ENCODE measurements at places on chromosomes 2 and 18. TPM values are rescaled to one million over a fixed set of nuclear protein-coding genes. Genes with fewer than 3 reads are reported as not detected.

DNA sequence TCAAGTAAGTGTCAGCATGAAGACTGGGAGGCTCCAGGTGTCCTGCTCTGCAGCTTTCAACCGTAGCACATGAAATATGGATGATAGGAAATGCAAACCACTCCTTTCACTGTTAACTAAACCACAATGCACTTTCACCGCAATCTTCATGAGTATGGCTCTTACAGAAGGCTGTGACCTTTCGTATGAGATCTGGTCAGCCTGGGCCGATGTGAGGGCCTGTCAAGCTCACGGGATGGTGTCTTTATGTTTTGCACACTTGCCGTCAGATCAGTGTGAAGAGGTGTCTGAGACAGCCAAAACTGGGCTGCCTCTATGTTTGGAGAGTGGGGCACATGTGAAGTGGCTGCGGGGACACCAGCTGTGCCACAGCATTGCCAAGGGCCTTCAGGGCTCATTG lies 62.8 kb upstream of the AFF3 start:
- no peak overlapping the region for H3K27ac ChIP-seq
- H3K27me3 ChIP-seq = no peaks in the 10 kb centered on the region
- H3K4me1 ChIP-seq = no peaks in the 10 kb centered on the region
- H3K4me3 ChIP-seq = no peak overlapping the region

Gene PLB1
- polyA plus RNA-seq = 10.9 TPM

GRCh38 chr2:24855022-24855622 lies 61.9 kb downstream of the CENPO start:
- no peaks in the 10 kb centered on the region for H3K27me3 ChIP-seq
- H3K27ac ChIP-seq = peak overlapping the region; percentile 80
- no peaks in the 10 kb centered on the region for H3K36me3 ChIP-seq
- DNase-seq = peak; percentile 54
- peaks cover 40% of the 10 kb centered on the region for H3K4me1 ChIP-seq

- H3K4me3 ChIP-seq = no peak overlapping the region
- no peaks in the 10 kb centered on the region for H3K27me3 ChIP-seq
- H3K27ac ChIP-seq = no peak overlapping the region
- DNase-seq = no peak
- H3K4me1 ChIP-seq = no peaks in the 10 kb centered on the region
Measured at GRCh38 chr2:196887431-196887830, 39.1 kb downstream of the PGAP1 start.

GRCh38 chr2:1653956-1654695 lies 90.2 kb downstream of the PXDN start:
- H3K27me3 ChIP-seq = no peaks in the 10 kb centered on the region
- no peaks in the 10 kb centered on the region for H3K36me3 ChIP-seq
- H3K27ac ChIP-seq = peak overlapping the region; percentile 9
- no peak overlapping the region for H3K4me3 ChIP-seq

DNA sequence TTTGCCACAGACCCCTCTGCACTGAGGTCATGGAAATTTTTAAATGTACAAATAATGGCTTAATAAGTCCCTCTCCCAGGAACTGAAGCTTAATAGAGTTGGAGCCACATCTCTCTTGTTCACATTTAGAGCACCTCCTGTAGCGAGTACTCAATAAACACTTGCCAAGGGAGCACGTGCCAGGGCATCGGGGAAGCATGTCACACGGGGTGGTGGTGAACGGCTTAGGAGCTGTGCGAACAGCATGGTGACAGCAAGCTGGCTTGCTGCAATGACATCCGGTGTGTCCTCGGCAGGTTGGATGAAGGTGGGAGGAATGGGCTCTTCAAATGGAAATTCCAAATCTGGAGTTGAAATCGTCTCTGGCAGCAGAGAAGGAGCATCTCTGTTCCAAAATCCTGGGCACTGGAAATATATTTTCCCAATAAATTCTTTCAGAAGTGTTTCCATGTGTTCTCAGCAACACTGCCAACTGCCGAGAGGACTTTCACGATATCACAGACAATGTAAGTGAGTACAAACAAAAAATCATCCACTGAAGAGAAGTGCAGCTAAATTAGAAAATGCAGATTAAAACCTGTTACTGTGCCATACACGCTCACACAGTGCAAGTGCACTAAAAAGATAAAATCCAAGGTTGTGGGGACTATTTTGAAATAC lies 74.1 kb downstream of the GALR1 start:
- no peak overlapping the region for H3K4me3 ChIP-seq
- no peaks in the 10 kb centered on the region for H3K4me1 ChIP-seq
- no peaks in the 10 kb centered on the region for H3K36me3 ChIP-seq
- H3K27ac ChIP-seq = no peak overlapping the region

DNA sequence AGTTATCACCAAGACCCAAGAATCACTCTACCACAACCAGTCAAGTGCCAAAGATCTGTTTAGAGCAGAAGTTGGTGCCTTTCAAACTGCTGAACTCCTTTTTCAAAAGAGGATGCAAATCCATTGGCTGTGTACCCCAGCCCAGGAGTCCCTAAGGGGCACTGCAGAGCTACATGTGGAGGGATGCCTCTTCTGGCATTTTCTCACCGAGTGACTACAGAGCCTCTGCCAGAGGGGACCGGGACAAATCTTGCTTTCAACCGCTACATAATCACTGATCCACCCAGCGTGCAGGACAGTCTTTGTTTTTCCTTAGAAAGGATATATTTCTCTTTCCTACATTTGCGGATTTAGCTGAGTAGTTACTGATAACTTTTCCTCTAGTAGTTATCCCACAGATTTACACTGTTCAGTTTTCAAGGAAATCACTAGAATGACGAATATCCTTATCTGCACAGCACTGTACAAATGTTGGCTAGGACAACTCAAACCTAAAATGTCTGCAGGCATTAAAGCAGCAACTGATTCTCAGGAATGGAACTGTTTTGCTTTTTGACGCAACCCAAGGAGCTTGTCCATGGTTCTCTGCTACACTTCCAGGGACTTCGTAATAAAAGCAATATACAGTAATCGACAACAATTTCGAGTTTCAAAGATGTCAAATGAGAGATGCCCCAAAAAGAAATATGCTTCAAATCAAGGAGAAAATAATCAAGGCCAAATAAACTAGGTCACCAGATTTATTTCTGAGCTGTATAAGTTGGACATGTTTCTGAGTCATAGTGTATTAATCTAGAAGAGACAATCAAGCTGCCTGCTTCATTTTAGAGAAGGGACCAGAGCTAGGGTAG lies 24.1 kb downstream of the EPB41L3 start:
- H3K36me3 ChIP-seq = no peaks in the 10 kb centered on the region
- peak overlapping the region; percentile 67 for H3K27ac ChIP-seq
- no peak for DNase-seq
- peaks cover 34% of the 10 kb centered on the region for H3K4me1 ChIP-seq

Gene RETSAT
- 49.7 TPM for polyA plus RNA-seq

- H3K27me3 ChIP-seq = no peaks in the 10 kb centered on the region
- H3K4me3 ChIP-seq = no peak overlapping the region
- H3K4me1 ChIP-seq = no peaks in the 10 kb centered on the region
- H3K27ac ChIP-seq = no peak overlapping the region
- DNase-seq = peak; percentile 3
Measured at GRCh38 chr2:239870863-239871262, 154.3 kb downstream of the NDUFA10 start.

DNA sequence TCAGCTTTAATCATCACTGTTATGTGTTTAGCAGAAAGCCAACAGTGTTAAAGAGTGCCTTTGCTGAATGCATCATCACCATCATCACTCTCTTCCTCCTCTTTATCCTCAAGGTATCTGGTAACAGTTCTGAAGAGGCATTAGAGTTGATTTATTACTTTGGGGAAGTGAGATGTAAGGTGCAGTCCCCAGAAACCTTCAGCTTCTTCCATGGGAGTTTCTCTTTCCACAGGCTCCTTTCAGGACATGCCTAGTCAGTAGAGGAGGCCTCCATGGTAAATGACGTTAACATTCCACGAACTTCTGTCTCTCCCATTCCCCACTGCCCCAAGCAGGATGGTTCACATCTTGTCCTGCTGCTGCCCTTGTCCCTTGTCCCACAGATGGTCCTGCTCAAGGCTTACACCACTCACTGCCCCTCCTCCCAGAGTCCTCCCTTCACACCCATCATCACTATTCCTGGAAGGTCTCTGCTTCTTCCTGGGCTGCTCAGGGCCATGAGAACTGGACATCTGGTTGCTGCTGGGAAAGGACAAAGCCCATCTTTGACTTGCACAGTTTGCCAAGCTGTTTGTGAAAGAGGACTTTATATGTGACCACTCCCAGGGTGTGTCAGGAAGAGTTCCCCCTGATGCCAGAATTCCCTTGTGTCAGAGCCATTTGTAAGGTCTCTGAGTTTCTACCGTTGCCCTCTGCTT lies 5.3 kb upstream of the REG1A start:
- no peaks in the 10 kb centered on the region for H3K27me3 ChIP-seq
- H3K4me3 ChIP-seq = no peak overlapping the region
- no peaks in the 10 kb centered on the region for H3K4me1 ChIP-seq
- H3K27ac ChIP-seq = no peak overlapping the region
- DNase-seq = no peak
